ENCODE measurements at places on chromosomes 4 and X.
A peak's percentile ranks its signal among the peaks of the same experiment; 100 is the strongest.

- DNase-seq: peak; percentile 3
Measured at GRCh38 chrX:140713174-140713539, 3.6 kb downstream of the LINC00632 start.

- no peak for DNase-seq
Measured at GRCh38 chr4:147580396-147580795, 36.8 kb upstream of the TMEM184C start.

- DNase-seq: no peak
Measured at GRCh38 chr4:174156239-174156826, 127.1 kb downstream of the FBXO8 start.

DNA sequence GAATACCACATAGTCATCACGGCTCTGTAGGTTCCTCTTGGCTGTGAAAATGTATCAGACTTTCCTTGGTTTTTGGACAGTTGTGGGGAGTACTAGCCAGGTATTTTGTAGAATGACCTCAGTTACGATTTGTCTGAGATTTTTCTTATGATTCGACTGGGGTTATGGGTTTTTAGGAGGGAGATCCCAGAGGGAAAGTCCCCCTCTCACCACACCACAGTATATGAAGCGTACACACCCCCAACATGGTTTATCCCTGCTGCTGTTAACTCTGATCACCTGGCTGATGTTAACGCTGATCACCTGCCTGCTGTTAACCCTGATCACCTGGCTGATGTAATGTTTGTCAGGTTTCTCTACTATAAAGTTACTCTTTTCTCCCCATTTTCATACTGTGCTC lies 72.6 kb downstream of the ANAPC4 start:
- no peak for DNase-seq

GRCh38 chr4:113901994-113902787 lies 77.3 kb downstream of the ARSJ start:
- peak; percentile 50 for DNase-seq

- DNase-seq: no peak
Measured at GRCh38 chr4:176794151-176794550, 1.4 kb upstream of the VEGFC start.

Data from stimulated activated naive CD8-positive, alpha-beta T cell treated with anti-CD3 and anti-CD28 coated beads, Interleukin-15, Interleukin-2, amounts not matched to agents 100 U/mL and 50 U/mL, for 24 hours (primary cell).